Effector CD4-positive, alpha-beta T cell (primary cell): ENCODE measurements at places on chromosomes 1 and 21.

- DNase-seq: no peak
Observed at GRCh38 chr1:205497351-205497750, 7.1 kb upstream of the CDK18 start.

- DNase-seq: no peak
Observed at GRCh38 chr1:70745199-70745598, 302.4 kb downstream of the PTGER3 start.

DNA sequence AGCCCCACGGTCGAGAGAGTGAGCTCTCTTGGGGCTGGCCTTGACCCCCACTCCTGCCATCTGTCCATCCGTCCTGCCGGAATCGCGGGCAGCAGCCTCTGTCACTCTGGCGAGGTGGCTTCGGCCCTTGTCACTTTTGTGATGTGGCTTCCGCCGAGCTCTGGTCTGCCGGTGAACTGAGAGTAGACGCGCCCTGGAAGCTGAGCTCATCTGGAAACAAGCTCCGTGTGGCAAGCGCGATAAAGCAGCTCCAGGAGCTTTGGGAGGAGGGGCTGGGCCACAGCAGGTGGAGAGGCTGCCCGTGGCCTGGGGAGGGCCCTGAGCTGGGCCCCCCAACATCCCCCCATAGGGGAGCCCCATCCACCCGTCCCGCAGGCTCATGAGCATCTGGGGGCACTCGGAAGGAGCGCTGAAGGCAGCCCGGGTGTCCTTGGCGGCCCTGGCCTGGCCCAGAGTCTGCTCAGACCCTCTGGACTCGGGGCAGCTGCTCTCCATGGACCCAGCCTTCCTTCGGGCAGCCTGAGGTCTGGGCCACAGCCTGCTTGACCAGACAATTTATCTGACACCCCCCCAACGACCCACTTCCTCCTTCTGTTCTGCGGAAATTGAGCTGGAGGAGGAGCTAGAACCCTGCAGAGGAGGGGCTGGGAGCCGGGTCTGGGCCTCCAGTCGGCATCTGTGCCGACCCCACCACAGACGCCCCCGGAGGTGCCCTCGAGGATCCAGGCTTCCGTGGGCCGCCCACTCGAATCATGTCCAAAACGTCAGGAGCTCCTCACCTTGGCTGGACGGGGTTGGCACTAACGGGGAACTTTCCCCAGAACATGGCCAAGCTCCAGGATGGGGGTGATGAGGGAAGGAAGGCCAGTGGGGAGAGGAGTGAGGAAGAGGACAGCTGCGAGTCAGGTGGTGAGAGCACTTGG lies 59.1 kb downstream of the SLC19A1 start:
- no peak for DNase-seq

GRCh38 chr1:29029667-29030066 lies 94.0 kb downstream of the TMEM200B start:
- DNase-seq: no peak

DNA sequence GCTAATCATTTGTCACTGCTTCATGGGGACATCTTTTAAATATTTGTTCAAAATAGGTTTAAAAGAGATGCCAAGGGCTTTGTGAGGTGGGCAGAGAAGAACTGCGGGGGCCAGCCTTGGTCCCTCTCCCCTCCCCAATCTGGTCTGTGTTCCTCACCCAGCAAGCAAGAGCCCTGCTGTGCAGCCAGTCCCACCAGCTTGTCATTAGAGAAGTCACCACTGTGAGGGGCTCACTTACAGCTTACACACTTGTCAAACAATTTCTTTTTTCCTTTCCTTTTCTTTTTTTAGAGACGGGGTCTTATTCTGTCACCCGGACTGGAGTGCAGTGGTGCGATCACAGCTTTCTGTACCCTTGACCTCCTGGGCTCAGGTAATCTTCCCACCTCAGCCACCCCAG lies 10.4 kb upstream of the CDK18 start:
- no peak for DNase-seq

DNA sequence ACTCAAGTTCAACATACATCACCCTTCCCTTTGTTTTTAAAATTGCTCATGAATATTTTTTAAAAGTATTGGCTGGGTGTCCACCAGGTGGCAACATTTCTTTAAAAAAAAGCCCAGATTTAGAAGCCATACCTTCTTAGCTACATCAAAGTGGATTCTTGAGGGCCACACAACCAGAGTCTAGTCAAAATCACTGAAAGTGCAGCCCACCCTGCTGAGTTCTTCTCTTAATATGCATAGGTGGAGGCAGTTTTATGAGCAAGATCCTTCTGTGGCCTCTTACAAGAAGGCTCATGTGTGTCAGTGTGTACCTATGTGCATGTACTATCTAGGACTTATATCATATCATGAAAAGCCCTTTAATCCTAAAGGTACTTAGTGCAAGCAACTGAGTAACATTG lies 16.9 kb upstream of the GNG12 start:
- no peak for DNase-seq

- DNase-seq: no peak
Observed at GRCh38 chr1:203557390-203557789, 63.4 kb downstream of the OPTC start.

- DNase-seq: no peak
Observed at GRCh38 chr1:67209521-67209920, 43.3 kb downstream of the IL23R start.

- DNase-seq: no peak
Observed at GRCh38 chr21:38140207-38140903, 116.4 kb upstream of the KCNJ15 start.

DNA sequence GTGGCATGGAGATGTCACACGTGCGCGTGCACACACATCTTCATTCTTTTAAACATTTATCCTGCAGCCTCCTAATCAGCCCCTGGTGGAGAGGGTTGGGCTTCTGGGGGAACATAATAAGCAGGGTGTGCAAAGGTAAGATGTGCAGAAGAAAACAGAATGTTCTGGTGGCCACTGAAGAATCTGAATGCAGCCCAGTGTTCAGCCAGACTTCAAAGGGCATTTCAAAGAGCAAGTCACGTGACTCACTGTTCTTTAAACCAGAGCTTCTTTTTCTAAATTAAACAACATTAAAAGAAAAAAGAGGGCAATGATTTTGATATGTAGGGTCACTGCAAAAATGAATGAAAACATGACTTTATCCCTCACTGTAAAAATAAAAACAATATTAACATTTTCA lies 89.8 kb downstream of the ABCA4 start:
- DNase-seq: no peak

- DNase-seq: no peak
Observed at GRCh38 chr1:187763976-187764375, 935.2 kb downstream of the PLA2G4A start.

- peak; percentile 81 for DNase-seq
Observed at GRCh38 chr1:7704214-7705047, 66.7 kb upstream of the VAMP3 start.

GRCh38 chr1:109615879-109616278 lies 3.5 kb downstream of the GNAT2 start:
- no peak for DNase-seq

DNA sequence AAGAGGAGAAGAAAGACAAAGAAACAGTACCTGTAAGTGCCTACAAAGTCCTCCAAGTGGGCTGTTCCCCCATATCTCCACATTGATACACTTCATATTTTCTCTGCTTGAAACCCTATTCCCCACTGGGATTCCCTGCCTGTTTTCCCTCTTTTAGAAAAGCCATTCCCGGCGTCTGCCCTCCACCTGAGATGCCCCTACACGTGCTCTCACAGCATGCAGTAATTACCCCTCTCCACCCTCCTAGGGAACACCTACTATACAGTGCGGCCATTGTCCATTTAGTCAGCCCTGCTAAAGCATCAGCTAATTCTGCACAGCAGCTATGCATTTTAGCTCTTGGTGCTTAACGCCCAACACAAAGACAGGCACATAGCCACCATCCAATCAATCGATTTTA lies 135.7 kb upstream of the TIAM1 start:
- no peak for DNase-seq

DNA sequence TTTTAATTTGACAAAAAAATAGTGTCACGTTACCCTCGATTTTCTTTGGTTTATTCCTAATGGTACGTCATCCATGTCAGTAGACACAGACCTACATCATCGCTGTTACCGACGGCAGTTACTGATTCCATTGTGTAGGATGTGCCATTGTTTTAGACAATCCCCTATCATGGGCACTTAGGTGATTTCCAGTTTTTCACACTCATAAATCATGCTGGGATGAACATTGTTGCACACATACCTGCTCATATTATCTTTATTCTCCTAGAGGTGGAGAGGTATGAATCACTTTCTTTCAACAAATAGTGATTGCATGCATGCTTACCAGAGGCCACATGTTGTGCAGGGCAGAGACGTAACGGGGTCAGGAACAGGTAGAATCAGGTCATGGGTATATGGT lies 79.7 kb upstream of the EFHD2 start:
- no peak for DNase-seq

DNA sequence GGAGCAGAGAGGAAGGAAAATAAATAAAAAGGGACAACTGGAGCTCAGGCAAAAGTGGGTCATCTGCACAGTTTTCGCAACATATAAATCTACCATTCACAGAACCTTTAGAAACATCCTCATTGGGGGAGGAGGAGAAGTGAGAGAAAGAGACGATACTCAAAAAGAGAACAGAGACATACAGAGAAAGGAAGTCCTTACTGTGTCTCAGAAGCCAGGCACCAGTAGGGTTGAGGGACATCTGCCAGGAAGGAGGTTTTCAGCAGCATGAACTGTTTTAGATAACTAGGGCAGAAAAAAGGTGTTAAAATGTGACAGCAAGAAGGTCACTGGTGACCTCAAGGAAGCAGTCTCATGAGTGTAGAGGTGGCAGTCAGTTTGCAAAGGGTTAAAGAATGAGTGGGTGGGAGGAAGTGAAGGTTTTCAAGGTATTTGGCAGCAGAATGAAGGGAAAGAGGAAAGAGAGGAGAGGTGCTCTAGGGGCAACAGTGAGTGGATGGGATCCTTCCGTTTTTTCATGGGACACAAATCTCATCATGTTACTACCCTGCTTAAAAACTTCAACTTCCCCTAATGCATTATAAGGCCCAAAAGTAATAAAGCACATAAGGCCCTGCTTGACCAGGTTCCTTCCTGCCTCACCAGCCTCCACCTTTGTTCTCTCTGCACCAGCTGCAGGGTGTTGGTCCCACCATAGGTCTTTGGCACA lies 9.5 kb downstream of the JAK1 start:
- no peak for DNase-seq

DNA sequence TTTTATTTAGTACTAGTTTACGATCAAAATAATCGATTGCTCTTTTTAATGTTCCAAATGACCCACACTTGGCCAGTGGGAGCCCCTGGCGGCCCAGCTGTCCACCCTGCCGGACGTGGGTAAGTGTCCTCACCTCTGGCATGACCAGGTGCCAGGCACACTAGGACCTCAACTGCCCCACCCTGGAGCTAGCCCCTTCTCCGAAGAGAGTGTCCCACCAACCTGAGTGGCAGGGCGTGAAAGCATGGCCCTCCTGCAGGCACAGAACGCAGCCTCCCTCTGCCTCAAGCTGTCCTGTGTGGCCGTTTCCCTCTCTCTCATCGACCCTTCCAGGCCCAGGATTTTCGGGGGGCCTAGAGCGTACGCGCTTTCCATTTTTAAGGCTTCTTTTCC lies 32.9 kb upstream of the AGPAT3 start:
- no peak for DNase-seq

- DNase-seq: no peak
Observed at GRCh38 chr1:916173-917075, 7.3 kb upstream of the SAMD11 start.

DNA sequence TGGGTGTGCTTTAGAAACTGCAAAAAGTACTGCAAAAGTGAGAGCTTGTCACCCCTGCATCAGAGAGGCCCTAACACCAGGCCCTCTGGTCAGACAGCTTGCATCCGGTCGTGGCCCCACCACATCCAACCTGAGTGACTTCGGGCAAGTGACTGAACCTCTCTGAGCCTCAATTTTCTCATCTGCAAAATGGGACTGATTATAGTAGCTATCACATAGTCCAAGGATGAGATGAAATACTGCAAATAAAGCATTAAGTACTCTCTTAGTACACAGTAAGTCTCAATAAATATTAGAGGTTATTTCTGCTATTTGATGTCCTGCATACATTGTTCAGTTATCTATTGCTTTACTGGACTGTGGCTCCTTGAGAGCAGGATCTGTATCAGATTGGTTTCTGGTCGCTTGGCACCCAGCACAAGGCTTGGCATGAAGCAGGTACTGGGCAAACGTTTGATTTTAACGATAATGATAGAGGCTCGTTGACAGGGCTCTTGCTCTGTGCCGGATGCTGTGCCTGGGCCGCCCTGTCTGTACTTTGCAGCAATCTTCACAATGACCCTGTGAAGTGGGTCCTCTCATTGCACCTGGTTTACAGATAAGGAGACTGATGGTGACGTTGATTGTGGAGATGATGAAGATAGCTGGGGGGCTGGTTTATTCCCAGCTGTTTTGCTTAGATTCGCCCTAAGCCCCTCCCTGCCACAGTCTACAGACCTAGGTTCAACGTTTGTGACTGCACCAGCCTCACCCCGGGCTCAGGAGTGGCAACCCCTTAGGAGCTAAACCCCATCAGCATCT lies 43.6 kb downstream of the RAP1GAP start:
- no peak for DNase-seq

DNA sequence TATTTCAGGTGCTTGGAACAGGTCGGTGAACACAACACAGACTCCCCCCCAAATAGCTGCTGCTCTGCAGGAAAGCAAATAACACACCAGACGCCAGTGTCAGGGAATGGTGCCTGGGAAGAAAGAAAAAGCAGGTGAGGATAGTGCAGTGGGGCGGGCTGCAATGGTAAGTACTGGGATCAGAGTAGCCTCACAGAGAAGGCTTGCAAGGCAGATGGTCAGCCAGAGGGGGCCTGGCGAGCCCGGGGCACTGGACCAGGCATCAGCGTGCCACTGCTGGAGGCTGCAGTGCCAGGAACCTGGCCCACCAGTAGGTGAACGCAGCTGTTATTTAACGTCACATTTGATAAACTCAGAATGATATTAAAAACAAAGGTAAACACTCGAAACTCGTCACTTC lies 60.0 kb downstream of the POFUT2 start:
- no peak for DNase-seq

GRCh38 chr1:162007466-162007865 lies 16.2 kb downstream of the OLFML2B start:
- no peak for DNase-seq
